ENCODE measurements at places on chromosomes 7 and 10. TPM values are rescaled to one million over a fixed set of nuclear protein-coding genes. Genes with fewer than 3 reads are reported as not detected.

GRCh38 chr7:156612930-156613329 lies 27.6 kb upstream of the RNF32 start:
- H3K27ac ChIP-seq, result no peak overlapping the region
- no peaks in the 10 kb centered on the region for H3K36me3 ChIP-seq

DNA sequence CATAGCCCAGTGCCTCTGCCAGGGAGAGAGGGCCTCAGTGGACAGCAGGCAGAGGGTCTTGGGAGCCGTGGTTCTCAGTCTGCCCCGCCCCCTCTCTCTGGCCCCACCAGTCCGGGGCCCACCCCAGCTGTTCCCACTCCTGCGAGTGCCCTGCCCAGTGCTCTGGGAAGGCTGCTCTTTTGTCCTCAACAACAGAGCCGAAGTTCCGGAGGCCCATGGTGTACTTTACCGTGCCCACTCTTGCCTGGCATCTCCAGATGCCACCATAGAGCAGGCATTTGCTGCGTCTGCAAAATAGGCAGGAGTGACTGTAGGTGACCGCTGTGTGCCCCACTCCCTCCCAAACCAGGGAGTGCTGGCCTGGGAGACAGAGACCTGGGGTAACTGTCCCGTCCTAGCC lies 29.3 kb upstream of the PCBD1 start:
- H3K36me3 ChIP-seq, result no peaks in the 10 kb centered on the region
- H3K27ac ChIP-seq, result no peak overlapping the region
- H3K27me3 ChIP-seq, result peaks cover 28% of the 10 kb centered on the region
- DNase-seq, result no peak
- peaks cover 13% of the 10 kb centered on the region for H3K4me1 ChIP-seq

DNA sequence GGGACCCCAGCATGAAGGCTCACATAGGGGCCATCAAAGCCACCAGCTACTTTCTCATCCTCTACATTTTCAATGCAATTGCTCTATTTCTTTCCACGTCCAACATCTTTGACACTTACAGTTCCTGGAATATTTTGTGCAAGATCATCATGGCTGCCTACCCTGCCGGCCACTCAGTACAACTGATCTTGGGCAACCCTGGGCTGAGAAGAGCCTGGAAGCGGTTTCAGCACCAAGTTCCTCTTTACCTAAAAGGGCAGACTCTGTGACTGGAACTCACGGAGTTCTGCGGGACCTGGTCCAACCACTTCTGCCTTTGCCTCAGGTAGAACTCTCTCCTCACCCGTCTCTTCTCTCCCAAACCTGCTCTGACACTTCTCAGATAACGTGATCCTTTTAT lies 945 bp downstream of the TAS2R40 start:
- no peaks in the 10 kb centered on the region for H3K27me3 ChIP-seq
- no peak overlapping the region for H3K27ac ChIP-seq
- no peak overlapping the region for H3K4me3 ChIP-seq
- H3K4me1 ChIP-seq, result peaks cover 5% of the 10 kb centered on the region

DNA sequence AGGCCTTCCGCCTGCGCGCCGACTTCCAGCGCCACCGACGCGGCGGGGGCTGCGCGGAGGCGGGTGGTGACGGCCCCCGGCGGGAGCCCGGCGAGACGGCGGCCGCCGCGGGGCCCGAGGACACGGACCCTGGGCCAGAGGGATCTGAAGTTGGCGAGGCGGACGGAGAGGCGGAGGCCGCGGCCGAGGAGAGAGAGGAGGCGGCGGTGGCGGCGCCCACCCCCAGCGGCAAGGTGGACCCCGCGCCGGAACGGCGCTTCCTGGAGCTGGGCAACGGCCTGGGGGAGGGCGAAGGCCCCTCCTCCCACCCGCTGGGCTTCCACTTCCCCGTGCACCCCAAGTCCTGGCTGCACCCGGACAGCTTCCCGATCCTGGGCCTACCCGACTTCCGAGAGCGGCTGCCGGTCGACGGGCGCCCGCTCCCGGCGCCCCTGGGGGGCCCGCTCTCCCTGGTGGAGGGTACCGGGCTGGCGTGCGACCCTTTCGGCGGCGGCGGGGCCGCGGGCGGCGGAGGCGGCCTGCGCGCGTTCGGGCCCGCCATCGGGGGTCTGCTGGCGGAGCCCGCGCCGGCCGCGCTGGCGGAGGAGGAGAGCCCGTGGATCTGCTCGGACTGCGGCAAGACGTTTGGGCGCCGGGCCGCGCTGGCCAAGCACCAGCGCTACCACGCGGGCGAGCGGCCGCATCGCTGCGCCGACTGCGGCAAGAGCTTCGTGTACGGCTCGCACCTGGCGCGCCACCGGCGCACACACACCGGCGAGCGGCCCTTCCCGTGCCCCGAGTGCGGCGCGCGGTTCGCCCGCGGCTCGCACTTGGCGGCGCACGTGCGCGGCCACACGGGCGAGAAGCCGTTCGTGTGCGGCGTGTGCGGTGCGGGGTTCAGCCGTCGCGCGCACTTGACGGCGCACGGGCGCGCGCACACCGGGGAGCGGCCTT lies 16.2 kb downstream of the ZNF316 start:
- H3K27me3 ChIP-seq, result no peaks in the 10 kb centered on the region
- H3K36me3 ChIP-seq, result peaks cover 53% of the 10 kb centered on the region
- H3K4me3 ChIP-seq, result no peak overlapping the region
- peaks cover 9% of the 10 kb centered on the region for H3K4me1 ChIP-seq
- no peak overlapping the region for H3K27ac ChIP-seq

DNA sequence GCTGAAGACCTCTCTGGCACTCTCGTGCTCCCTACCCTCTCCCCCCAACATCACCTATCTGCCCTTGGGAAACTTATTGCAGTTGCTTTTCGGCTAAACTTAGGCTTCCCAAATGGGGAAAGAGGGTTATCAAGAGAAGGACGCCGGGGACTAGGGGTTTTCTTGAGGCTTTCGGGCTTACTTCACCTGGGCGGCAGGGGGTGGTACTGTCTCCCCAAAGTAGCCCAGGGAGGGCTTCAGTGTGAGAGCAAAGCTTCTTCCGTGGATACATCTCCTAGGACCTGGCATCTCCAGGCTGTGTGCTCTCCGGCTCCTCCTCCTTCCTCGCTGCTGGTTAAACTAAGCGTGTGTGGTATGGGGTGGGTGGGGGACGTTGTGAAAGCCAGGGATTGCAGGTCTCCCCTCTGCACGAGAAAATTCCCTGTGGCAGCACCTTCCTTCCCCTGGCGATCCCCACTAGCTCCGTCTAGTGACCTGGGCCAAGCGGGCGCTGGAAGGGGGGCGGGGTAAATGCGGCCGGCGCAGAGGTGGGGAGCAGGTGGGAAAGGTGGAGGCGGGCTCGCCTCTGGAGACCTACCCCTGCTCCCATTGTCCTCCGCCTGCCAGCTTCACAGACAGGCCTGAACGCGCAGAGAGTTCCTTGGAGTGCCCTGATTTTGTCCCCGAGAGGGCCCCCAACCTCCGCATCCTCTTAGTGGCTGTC lies 1.1 kb downstream of the PLXDC2 start:
- H3K27ac ChIP-seq, result peak overlapping the region; percentile 97
- no peaks in the 10 kb centered on the region for H3K4me1 ChIP-seq
- H3K27me3 ChIP-seq, result no peaks in the 10 kb centered on the region
- H3K4me3 ChIP-seq, result peak overlapping the region; percentile 94
- DNase-seq, result peak; percentile 79

DNA sequence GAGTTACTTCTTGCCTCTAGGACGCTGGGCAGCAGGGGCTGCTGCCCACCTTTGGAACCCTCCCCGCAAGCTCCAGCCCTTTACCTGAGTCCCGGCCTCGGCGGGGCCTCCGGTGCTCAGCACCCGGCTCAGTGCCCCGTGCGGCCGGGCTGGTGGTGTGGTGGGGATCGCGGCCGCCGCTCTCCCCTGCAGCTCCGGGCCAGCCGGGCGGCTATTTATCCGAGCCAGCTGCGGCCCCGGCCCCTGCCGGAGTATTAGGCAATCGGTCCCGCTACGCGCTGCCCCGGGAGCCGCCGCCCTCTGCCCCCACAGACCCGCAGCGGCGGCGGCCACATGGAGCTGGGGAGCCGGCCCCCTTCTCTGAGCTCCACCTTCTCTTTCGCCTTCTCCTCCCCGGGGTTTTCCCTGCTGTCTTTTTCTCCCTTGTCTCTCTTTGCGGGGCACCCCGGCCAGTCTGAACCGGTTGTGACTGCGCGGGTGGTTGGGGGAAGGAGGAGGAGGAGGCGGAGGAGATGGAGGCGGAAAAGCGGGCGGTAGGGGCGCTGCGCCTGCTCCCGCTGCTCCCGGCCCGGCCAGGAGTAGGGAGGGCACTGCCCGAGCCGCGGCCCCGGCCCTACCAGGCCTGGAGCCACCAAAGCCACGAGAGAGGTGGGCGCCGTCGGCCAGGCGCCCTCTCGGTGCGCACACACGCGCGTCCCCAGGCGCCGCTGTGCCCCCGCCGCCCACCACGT lies at the start of gene SLC16A9:
Gene SLC16A9 (minus strand): TSS at position 456 of the 731 bp plus-strand sequence. CDS start 25,559 bp downstream, outside the sequence.
- H3K27me3 ChIP-seq, result peaks cover 23% of the 10 kb centered on the region
- peaks cover 9% of the 10 kb centered on the region for H3K4me1 ChIP-seq
- peak; percentile 82 for DNase-seq
- H3K36me3 ChIP-seq, result no peaks in the 10 kb centered on the region

- DNase-seq, result peak; percentile 73
- no peaks in the 10 kb centered on the region for H3K27me3 ChIP-seq
- H3K4me3 ChIP-seq, result peak overlapping the region; percentile 73
- H3K36me3 ChIP-seq, result no peaks in the 10 kb centered on the region
- H3K27ac ChIP-seq, result peak overlapping the region; percentile 96
Observed at GRCh38 chr7:120856621-120857352, 1.2 kb downstream of the TSPAN12 start.

DNA sequence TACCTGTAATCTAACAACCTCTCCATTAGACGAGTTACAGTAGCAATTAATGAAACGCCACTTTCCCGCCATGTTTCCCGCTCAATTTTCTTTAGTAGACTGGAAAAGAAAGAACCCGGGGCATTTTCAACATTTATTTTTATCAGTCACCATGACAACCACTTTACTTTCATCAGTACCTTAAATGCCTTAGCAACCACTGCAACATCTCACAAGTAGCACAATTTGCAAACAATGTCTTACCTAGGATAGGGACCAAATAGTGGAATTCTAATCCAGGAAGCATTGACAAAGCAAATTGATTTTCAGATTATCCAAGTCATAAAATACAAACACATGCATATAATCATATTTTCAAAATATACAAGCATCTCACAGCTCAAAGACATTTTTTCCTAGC lies 221.6 kb upstream of the IMMP2L start:
- H3K36me3 ChIP-seq, result no peaks in the 10 kb centered on the region
- H3K27me3 ChIP-seq, result no peaks in the 10 kb centered on the region
- H3K4me1 ChIP-seq, result no peaks in the 10 kb centered on the region

DNA sequence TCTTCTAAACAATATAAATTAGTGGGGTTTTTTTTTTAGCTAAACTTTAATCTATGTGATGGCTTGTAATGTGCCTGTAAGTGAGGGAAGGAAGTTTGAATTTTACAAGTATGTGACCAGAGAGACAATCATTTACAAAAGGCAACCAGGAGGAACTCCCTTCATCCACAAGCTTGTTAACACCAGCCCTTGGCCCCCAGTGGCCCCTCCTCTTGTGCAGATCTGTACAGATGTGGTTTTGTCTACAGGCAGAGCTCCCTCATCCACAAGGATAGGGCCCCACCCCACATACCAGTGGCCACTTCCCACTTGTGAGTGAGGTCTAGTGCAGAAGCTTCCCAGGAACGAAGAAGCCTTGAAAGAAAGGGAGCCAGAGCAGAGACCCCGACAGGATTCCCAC lies 234.1 kb upstream of the KMT2E start:
- H3K27me3 ChIP-seq, result no peaks in the 10 kb centered on the region
- no peak overlapping the region for H3K27ac ChIP-seq
- no peaks in the 10 kb centered on the region for H3K4me1 ChIP-seq
- no peaks in the 10 kb centered on the region for H3K36me3 ChIP-seq
- H3K4me3 ChIP-seq, result no peak overlapping the region

The GPR22 gene
- 0.04 TPM for total RNA-seq

The SPDYE5 gene
- 0.04 TPM for total RNA-seq

The GPR146 gene
- 2.7 TPM for total RNA-seq

The VSTM2A gene
- not detected for total RNA-seq

The VPS50 gene
- 25.5 TPM for total RNA-seq
